Right ventricle myocardium inferior (tissue), 1 donor: ENCODE measurements at places on chromosomes 1 and 21. TPM values are rescaled to one million over a fixed set of nuclear protein-coding genes. Genes with fewer than 3 reads are reported as not detected.

GRCh38 chr1:39613250-39613649 is 26.2 kb downstream of the HEYL start:
- no peak for DNase-seq

Gene DCST2
- 0.35 TPM for total RNA-seq

Gene CFAP45
- total RNA-seq = 1.0 TPM

Gene TNFRSF14
- 15.7 TPM for total RNA-seq
